Keratinocyte (primary cell): ENCODE measurements at places on chromosomes 4 and X. TPM values are rescaled to one million over a fixed set of nuclear protein-coding genes. Genes with fewer than 3 reads are reported as not detected.

GRCh38 chr4:101651778-101652177, 138.8 kb upstream of the BANK1 start:
- H3K4me3 ChIP-seq = no peak overlapping the region
- no peak for DNase-seq
- no peaks in the 10 kb centered on the region for H3K27me3 ChIP-seq

DNA sequence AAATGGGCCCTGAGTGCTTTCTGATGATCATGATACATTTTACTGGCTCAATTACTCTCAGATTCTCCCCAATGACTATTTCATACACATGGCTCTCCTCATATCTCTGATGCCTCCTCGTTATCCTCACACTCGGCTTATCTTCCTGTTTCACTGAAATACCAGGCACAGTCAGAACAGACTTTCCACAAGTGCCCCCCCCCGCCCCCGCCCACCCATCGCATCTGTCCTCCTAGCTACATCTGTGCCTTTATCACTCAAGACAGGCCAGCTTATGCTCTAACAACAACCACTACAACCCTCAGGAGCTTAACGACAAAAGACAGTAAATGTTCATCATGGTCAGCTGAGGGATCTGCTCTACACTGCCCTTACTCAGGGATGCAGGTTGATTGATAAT, 610.6 kb upstream of the DIPK2B start:
- peaks cover 45% of the 10 kb centered on the region for H3K4me1 ChIP-seq
- no peak overlapping the region for H3K4me3 ChIP-seq
- H3K36me3 ChIP-seq = peaks cover 3% of the 10 kb centered on the region
- DNase-seq = no peak
- no peak overlapping the region for H3K27ac ChIP-seq

Gene VEGFD
- 0.14 to 0.42 TPM in 2 of 3 replicates, not detected in the other for polyA plus RNA-seq

Gene PDCL2
- polyA plus RNA-seq = not detected in 3 replicates

GRCh38 chr4:30094887-30095286, 625.3 kb upstream of the PCDH7 start:
- H3K27me3 ChIP-seq = no peaks in the 10 kb centered on the region
- H3K27ac ChIP-seq = no peak overlapping the region
- H3K4me3 ChIP-seq = no peak overlapping the region

DNA sequence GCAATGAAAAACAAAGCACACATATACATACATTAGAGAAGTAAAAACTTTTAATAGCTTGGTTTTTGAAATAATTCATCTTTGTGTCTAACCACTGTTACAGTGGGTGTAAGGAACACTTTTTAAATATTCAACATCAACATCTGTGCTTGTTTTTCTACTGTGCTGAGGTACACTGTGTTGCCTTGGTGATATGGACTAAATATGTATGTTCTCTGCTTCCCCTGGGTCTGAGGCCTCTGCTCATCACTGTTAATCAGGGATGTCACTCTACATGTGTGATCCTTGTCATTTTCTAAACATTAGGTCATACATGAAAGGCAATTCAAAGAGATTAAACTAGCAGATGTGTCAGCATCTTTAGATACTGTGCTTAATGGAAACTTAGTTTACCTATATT, 10.9 kb downstream of the MCTS1 start:
- H3K4me1 ChIP-seq = no peaks in the 10 kb centered on the region
- no peaks in the 10 kb centered on the region for H3K27me3 ChIP-seq
- no peaks in the 10 kb centered on the region for H3K36me3 ChIP-seq
- no peak overlapping the region for H3K27ac ChIP-seq
- no peak overlapping the region for H3K4me3 ChIP-seq

DNA sequence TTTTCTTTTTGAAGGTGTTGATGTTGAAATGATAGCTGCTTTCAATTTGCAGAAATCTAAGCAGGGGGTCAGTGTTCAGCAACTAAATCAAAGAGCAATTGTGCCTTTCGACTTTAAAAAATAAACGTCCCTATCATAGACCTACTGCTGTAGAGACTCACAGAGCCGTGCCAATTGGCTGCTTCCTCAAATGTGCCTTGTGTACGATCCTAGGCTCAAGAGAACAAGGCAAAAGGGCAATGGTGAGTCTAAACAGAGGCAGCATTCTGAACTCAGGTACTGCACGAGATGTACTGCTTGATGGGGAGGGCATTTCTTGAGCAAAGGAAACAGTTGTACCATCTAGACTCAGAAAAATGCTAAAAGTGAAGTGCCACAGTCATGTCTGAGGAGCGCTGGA, 29.8 kb downstream of the OPHN1 start:
- H3K27ac ChIP-seq = no peak overlapping the region
- H3K4me1 ChIP-seq = no peaks in the 10 kb centered on the region
- H3K4me3 ChIP-seq = no peak overlapping the region
- DNase-seq = no peak
- H3K27me3 ChIP-seq = no peaks in the 10 kb centered on the region
- no peaks in the 10 kb centered on the region for H3K36me3 ChIP-seq
